ENCODE measurements at places on chromosomes 11 and 22. TPM values are rescaled to one million over a fixed set of nuclear protein-coding genes. Genes with fewer than 3 reads are reported as not detected.

- no peak for DNase-seq
Measured at GRCh38 chr11:38818720-38819119, 2220.7 kb upstream of the RAG2 start.

DNA sequence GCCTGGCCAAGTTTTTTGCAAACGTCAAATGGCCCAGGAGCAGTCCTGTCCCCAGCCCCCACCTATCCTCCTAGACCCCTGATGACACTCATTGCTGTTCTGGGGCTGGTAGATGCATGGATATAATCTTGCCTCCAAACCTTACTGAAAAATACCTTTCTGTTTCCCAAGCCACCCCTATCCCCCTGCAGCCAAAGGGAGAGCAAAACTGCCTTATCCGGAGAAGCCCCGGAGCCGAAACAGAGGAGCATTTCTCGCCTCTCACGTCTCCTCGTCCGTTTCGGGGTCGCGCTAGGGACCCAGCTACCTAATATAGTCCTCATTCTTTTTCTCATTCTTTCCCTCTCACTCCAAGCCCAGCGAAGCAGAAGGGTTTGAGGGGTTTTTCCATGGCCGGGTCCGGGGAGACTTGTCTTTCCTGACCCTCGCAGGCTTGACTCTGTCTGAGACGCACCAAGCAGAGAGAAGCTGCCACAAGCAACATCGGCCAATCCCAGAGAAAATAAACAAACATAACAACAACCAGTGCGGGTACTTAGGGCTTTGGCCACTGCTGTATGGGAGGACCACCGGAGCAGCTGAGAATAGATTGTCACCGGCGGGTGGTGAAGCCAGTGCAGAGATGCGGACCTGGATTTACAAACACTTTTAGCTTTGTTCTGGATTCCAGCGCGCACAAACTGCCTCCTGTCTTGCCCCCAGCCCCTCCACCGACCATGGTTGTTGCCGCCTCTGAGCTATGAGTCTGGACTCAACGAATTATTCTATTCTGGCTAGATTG lies 1.6 kb downstream of the BSX start:
- no peak for DNase-seq

DNA sequence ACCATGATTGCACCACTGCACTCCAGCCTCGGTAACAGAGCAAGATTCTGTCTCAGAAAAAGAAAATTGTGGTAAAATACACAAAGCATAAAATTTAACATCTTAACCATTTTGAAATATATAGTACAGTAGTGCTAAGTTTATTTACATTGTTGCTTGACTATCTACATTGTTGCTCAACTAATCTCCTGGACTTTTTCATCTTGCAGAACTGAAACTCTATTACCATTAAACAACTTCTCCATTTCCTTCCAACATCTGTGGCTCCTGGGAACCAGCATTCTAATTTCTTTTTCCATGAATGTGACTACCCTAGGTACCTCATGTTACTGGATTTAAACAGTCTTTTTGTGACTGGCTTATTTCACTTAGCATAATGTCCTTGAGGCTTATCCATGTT lies 13.5 kb upstream of the VWA5A start:
- no peak for DNase-seq

DNA sequence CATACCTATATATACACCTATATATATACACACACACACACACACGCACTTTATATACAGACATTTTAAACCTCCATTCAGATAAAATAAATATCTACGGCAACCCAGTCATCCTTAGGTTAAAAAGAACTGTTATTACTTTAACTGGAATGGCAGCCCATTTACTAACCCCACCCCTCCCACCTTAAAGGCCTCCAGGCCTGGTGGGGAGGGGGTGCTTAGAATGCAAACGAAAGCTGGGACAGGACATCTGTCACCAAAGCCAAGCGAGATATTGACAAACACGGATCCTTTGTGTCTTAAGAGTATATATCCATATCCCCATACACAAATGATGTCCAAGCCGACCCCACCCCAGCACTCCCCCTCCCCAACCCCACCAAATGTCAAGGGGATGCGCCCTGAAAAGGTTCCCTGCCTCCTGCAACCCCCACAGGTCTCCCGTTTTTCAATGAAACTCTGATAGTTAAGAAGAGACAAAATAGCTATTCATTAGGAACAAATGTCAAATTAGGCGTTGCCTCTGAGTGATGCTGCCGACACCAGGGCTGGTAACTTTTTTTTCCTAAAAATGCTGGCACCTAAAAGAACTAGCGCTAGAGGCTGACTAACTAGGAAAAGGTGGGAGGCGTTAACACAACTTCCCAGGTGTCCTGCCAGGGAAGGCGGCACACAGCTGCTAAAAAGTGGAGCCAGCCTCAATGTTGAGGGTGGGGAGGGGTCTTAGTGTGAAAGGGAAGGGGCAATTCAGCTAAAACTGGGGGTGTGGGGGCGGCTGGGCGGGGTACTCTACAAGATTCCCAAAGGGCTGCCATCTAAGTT lies 5.6 kb downstream of the MN1 start:
- no peak for DNase-seq

GRCh38 chr11:126336671-126337101 lies 18.8 kb upstream of the ST3GAL4 start:
- DNase-seq: no peak

- no peak for DNase-seq
Measured at GRCh38 chr11:12817681-12818332, 143.6 kb downstream of the TEAD1 start.

DNA sequence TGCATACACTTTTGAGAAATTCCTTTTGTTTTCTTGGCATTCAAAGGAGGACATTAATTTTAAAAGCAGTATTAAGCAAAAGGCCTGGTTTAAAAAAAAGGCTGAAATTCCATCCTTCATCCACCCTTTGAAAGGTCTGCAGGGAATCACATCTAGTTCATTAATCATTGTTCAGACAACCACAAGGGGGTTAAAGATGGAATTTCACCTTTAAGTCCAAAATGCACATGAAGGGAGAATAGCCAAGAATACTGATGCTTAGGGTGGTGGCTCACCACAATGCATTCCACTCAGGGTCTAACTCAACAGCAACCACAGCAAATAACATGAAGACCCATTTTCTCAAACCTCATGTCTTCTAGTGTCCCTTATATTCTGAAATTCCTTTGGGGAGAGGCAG lies 256.9 kb downstream of the CADM1 start:
- no peak for DNase-seq

Gene NCF4
- 1.4 TPM for total RNA-seq

Gene PKDREJ
- not detected for total RNA-seq

Gene NDUFA6
- total RNA-seq: 59.7 TPM
